Panc1 (cell line): ENCODE measurements at places on chromosomes 6 and 20.

- no peak for DNase-seq
These were observed 1.0 kb downstream of the SYNE1 start for GRCh38 chr6:152636021-152636608.

DNA sequence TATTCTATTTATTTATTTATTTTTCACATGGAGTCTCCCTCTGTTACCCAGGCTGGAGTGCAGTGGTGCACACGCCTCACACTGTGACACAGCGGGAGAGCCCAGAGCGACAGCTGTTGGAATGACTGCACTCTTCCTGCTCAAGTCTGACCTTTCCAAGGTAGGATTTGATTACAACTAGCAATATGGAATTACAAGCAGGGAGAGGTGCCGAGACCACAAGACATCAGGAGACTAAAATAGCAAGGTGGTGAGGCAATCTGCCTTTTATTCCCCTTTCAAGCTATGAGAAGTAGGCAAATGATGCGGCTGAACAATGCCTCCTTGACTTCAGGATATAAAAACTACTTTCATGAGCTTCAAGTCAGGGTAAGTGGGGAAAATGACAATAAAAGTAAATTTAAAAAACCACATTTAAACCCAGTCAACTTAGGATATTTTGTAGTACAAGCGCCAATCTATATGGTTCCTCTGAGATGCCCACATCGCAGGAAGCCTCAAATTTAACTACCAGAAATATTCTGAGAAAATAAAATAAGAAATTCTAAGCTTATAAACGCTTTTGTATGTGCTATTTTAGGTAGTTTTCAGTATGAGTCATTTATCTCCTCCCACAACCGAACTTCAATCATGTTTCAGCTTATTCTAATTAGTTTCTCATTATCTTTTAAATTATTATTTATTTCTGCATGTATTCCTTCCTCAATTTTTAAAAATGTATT, 146.9 kb upstream of the SGK1 start:
- no peak for DNase-seq

DNA sequence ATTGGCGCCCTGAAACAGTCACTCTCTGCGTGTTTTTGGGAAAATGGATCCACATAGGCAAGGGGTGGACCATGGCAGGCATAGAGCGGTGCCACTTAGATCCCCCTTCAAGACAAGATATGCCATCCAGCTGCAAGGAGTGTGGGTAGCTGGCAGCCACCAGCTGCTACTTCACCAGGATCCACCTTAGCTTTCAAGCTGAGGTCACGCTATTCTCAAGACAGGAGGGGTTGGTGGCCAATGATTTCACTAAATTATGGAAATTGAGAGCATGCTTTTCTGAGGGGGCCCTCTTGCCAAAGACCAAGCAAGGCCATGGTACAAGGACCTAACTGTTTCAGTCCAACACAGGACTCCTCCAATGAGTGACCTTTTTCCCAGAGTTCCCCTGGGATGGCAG, 16.3 kb downstream of the HEBP2 start:
- no peak for DNase-seq

GRCh38 chr6:38180586-38180985, 361.1 kb downstream of the ZFAND3 start:
- no peak for DNase-seq

- DNase-seq: no peak
These were observed 61.2 kb downstream of the VAPB start for GRCh38 chr20:58450254-58450653.

GRCh38 chr20:32970973-32971300, 33.3 kb downstream of the SUN5 start:
- DNase-seq: no peak

GRCh38 chr6:30960907-30961673, 20.3 kb downstream of the MUCL3 start:
- no peak for DNase-seq

DNA sequence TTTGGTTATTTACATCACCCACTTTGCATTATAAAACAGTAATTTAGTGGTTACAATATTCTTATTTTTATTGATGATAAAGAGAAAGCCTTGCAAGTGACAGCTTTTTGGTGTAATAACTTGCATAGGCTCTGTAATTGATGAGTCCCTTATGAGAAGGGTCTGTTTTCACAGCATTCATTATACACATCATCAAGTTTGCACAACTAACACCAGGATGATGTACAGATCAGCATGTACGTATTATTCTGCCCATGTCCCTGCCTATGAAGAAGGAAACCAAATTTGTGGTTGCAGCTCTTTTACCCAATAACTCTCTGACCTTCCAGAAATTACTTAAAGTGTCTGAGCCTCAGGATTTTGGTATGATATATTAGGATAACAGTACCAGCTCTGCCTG, 59.2 kb downstream of the CLVS2 start:
- no peak for DNase-seq

- DNase-seq: no peak
These were observed 158.2 kb downstream of the QRSL1 start for GRCh38 chr6:106787327-106788196.

DNA sequence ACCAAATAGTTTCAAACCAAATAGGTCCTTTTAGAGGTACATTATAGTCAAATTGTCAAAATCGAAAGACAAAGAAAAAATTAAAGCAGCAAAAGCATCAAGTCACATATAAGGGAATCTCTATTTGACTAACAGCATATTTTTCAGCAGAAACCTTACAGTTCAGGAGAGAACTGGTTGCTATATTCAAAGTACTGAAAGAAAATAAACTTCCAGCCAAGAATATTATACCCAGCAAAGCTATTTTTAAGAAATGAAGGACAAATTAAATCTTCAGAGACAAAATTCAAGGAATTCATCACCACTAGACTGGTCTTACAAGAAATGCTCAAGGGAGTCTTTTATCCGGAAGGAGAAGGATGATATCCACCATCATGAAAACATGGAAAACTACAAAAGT, 16.0 kb downstream of the WDR27 start:
- no peak for DNase-seq

DNA sequence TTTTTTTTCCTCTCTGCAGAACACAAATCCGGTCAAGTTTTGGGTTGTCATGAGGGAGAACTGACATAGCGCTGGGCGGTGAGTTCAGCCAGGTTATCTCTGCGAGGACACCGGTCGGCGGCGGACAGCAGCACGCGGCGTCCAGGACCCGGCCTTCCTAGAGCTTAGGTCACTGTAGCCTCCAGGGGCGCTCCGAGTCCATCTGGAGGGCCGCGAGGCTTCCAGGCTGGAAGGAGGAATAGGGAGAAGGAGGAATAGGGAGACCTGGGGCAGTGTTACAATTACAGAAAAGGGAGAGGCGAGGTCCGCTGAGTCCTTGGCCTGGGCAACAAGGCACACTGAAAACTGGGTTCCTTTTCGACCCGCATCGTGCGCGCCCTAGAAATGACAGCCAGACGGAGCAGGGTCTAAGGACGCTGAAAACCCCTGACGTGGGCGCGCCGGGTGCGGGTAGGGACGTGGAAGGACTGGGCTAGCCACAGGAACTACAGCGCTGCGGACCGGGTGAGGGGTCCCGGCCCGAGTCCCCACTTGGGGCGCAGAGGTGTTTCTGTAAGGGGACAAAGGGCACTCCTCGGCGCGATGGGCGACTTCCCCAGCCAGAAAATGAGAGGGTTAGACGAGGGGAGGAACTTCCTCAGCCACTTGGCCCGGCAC, 536 bp upstream of the FNDC1 start:
- no peak for DNase-seq

GRCh38 chr6:3566812-3567211, 110.0 kb upstream of the SLC22A23 start:
- DNase-seq: no peak

DNA sequence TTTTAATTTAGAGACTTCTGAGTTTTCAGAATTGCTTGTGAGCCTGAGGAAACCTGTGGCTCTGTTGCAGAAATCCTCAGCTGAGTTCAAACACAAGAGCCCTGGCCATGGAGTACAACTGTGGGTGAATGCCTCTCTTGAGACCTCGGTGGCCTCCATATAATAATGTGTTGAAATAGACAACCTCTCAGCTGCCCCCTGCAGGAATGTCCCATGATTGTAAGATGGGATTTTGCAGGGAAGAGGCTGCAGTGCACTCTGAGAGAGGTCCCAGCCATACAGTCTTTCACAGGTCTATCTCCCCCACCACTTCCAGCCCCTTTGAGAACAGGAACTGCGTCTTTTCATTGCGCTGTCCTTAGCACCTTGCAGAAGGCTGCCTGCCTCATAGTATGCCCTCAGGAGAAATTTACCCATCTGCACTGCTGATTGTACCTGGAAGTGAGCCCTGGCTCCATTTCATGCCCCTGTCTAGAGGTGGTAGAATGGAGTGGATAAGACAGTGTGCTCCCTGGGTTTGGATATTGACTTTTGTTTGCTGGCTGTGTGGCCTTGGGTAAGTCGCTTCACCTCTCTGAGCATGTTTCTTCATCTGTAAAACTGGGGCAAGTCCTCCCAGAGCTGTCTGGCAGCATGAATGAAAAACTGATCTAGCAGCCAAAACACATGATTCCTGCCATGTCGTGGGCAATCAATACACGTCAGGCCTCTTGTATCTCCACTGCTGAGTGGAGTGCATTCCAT, 16.8 kb upstream of the CDH22 start:
- DNase-seq: no peak

- no peak for DNase-seq
These were observed 77.8 kb upstream of the TGM3 start for GRCh38 chr20:2217857-2218539.

DNA sequence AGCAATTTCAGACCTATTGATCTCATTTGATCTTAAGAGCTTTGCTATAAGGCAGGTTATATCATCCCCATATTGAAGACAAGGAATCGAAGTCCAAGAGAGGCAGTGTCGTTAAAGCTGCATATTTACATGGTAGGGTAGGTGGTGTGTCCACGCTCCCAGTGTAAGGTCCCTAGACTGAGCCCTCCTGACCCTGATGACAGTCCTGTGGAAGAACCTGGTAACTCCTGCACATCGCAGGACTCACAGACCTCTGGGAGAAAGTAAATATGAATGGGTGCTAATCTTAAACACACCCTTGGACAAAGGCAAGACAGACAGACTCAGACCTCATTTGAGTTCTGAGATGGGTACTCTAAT, 602 bp upstream of the HLA-DPB1 start:
- no peak for DNase-seq

- no peak for DNase-seq
These were observed 75.1 kb downstream of the SEL1L2 start for GRCh38 chr20:13915284-13915683.

GRCh38 chr6:125678601-125679000, 70.8 kb upstream of the HEY2 start:
- DNase-seq: no peak

DNA sequence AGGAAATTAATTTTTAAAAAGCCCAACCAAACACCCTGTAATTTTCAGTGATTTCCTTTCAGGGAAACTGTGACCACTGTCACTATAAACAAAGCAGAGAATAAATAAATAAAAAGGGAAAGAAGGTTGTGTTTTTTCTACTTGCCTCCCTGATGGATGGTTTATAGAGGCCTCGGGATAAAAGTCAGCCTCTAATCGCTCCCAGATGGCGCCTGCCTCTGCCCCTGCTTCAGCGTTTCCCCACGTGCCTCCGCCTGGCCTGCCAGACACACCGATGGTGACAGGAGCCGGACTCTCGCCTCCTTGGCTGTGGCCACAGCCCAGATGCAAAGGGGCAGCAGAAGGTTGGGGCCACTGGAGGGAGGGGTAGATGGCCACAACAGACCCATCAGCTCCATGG, 327.7 kb downstream of the CDC5L start:
- no peak for DNase-seq

DNA sequence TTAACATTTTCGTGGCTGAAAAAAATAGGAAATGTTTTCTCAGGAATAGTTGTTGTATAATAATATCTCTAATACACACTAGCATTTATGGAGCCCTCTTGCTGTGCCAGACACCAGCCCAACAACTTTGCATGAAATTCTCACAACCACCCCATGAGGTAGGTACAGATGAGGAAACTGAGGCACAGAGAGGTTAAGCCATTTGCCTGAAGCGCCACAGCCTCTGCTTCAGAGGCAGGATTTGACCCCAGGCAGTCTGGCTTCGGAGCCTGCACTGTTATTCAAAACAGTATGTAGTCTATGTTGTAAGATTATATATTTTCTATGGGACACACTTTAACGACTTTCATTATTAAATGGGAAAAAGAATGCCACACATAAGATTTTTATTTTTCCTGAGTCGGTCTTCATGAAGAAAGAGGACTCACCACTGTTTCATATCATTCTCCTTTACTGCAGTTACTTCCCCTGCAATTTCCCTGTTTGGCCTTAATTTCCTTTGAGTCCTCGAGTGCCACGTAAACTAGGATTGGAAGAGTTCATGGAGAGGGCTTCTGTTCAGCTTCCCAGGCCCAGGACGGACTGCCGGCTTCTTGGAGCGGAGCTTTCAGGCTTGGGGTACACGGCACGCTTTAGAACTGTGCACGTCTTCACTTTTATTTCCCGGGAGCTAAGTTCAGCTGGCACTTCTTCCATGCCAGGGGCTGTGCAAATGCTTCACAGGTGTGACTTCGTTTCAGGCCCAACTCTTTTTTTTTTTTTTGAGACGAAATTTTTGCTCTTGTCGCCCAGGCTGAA, 128.0 kb downstream of the BMP7 start:
- DNase-seq: no peak

GRCh38 chr20:62760471-62760855, 35.8 kb upstream of the MRGBP start:
- no peak for DNase-seq

- DNase-seq: no peak
These were observed 27.9 kb upstream of the SGK1 start for GRCh38 chr6:134345789-134346188.

DNA sequence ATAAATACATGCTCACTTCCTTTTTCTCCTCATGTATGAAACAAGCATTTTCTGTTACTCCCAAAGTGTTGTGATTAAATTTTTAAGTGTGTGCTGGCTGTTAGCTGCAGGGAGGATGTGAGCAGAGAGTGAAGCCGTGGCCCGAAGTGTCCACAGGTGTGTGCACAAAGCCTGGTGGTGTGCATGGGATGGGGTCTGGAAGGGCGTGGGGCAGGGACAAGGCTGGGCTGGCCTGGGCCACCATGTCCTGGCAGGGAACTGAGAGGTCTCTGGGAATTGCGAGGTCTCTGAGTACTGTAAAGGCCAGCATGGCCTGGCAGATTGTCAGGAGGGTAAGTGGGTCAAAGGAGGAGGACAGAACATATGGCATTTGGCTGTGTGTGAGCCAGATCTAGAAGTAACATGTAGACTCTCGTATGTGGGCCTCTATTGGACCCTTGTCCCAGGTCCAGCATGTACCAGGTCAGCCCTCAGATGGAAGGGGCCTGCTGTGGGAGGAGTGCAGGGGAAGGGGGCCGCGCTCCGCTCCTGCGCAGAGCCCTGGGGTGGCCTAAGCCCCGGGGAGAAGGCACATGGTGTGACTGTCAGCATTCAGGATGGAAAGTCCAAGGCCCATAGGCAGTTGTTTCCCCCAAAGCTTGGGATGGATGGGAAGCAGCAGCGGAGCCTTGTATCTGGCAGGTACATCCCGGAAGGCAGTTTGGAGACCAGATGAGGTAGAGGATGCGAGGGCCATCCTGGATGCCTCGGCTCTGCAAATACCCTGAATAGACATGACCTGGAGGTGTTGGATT, 45.1 kb upstream of the PHACTR3 start:
- no peak for DNase-seq

- DNase-seq: no peak
These were observed 17.0 kb downstream of the CCDC167 start for GRCh38 chr6:37482606-37483251.
